Epithelial cell of prostate (primary cell): ENCODE measurements at places on chromosomes 3 and 15.

DNA sequence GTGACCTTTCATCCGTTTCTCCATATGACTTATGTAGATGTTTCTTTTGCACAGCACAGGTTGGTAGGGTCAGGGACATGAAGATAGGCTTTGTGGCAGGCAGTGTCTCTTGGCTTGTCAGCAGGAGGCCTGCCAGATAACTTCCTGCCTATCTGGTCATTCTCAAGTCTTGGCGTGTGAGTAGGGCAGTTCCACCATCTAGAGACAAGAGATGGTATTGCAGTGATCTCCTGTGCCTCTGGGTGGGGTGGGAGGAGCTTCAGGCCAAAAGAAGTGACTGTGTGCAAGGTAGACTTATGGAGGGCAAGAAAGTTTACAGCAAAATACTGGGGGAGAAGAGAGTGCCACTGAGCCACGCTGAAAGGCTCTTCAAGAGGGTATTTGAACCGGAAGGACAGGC is 11.0 kb downstream of the TEX264 start:
- DNase-seq = peak; percentile 59

- DNase-seq = no peak
Observed at GRCh38 chr3:17830788-17831187, 88.4 kb upstream of the TBC1D5 start.

GRCh38 chr3:102686792-102687191 is 252.0 kb downstream of the ZPLD1 start:
- DNase-seq = no peak

DNA sequence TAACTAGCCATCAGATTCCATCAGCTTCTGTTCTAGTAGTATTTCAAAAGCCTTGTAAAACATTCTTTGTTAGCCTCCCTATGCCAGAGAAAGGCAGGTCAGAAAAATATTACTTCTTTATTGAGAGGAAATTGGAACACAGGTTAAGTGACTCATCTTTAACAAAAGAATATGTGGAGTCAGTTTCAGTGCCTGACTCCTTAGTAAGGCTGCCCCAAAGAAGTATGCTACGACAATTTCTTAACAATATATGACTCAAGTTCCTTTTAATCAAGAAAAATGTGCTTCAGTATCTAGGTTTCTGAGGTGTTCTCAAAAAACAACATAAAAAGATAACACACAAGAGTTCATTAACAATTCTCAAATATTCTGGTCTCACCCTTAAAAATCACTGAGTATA is 139.2 kb downstream of the VPS13C start:
- DNase-seq = no peak

DNA sequence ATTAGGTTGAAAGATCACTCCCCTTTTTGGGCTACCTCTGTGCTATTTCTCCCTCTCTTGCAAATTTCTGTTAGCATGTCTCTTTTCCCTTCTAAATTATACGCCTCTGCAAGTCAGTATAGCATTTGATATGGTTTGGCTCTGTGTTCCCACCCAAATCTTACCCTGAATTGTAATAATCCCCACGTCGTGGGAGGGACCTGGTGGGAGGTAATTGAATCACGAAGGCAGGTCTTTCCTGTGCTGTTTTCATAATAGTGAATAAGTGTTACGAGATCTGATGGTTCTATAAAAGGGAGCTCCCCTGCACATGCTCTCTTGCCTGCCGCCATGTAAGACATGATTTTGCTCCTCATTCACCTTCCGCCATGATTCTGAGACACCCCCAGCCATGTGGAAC is 41.0 kb downstream of the TAMM41 start:
- DNase-seq = no peak

DNA sequence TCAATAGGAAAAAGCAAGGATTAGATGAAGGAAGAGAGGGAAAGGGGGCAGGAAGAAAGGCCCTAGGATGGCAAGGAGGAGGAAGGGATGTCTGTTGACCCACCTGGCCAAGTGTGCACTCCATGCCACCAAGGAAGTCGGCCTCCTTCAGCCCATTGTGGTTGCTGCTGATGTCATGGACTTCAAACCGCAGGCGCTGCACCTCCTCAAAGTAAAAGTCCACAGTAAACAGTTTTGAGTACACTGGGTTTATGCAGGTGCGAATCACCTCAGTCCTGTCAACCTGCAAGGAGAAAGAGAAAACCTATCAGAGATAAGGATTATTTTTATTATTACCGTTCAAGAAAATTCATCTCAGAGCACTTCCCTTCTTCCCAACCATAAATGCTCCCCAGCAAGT is 220.6 kb upstream of the MRPL3 start:
- no peak for DNase-seq

GRCh38 chr15:86076468-86076867 is 3.2 kb upstream of the AGBL1 start:
- no peak for DNase-seq

- DNase-seq = peak; percentile 84
Observed at GRCh38 chr15:63332367-63333124, 49.1 kb downstream of the CA12 start.

GRCh38 chr3:29972320-29972993 is 633.9 kb upstream of the TGFBR2 start:
- DNase-seq = no peak

DNA sequence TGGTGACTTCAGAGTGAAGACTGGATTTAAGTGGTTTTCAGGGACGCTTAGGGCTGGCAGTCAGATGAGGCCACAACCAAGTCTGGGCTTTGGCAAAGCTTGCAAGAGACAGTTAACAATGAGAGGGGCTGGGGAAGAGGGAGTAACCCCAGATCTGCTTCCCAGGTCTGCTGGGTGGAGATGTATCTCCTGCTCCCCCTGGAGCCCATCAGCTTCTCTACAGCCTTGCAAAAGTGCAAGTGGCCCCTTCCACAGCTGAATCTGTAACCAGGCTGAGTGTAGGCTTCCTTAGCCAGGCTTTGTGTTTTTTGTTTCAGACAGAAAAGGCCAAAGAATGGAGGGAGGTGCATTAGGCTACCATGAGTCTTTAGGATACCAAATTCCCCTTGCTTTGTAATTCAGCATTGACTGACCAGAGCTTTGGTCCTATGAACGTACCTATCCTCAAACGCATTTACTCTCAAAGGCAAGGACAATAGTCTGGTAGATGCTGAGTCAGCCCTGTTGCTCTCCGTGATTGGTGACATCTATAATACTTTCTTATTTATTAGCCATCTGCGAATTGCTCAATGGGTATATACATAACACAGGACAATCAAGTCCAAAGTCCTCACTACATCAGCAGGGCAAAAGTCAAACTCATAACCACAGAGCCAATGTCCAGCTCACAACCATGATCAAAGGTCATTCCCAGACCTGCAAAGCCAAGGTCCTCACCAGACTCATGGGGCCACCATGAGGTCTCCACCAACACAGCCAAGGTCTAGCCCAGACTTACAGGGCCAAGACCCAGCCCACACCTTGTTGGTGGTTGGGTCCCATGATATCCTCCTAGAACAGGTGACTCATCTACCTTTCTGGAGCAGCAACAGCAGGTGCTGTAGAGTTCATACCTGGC is 17.1 kb downstream of the CCDC13 start:
- no peak for DNase-seq

GRCh38 chr3:140013220-140013619 is 78.2 kb downstream of the CLSTN2 start:
- DNase-seq = no peak

GRCh38 chr3:46578973-46579755 is 13.1 kb upstream of the LRRC2 start:
- DNase-seq = no peak

- no peak for DNase-seq
Observed at GRCh38 chr15:95712785-95713184, 617.7 kb upstream of the NR2F2 start.

DNA sequence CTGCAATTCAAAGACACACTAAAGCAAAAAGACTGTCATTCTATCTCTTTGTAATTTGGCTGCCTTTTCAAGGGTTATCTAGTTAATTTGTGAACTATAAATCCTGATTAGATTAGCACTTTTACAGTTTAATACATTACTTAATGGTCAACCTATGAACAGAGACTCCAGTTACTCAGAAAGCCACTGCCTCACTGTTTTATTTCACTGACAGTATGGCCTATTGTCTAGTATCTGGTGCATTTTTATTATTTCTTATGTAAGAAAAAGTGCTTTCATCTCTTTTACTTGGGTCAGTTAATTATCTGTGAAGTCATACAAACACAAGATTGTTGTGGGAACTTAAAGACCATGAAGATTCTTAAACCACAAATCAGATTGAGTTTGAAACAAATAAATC is 133.8 kb downstream of the ZBBX start:
- DNase-seq = no peak

- DNase-seq = no peak
Observed at GRCh38 chr3:12571986-12572385, 15.1 kb downstream of the MKRN2 start.

DNA sequence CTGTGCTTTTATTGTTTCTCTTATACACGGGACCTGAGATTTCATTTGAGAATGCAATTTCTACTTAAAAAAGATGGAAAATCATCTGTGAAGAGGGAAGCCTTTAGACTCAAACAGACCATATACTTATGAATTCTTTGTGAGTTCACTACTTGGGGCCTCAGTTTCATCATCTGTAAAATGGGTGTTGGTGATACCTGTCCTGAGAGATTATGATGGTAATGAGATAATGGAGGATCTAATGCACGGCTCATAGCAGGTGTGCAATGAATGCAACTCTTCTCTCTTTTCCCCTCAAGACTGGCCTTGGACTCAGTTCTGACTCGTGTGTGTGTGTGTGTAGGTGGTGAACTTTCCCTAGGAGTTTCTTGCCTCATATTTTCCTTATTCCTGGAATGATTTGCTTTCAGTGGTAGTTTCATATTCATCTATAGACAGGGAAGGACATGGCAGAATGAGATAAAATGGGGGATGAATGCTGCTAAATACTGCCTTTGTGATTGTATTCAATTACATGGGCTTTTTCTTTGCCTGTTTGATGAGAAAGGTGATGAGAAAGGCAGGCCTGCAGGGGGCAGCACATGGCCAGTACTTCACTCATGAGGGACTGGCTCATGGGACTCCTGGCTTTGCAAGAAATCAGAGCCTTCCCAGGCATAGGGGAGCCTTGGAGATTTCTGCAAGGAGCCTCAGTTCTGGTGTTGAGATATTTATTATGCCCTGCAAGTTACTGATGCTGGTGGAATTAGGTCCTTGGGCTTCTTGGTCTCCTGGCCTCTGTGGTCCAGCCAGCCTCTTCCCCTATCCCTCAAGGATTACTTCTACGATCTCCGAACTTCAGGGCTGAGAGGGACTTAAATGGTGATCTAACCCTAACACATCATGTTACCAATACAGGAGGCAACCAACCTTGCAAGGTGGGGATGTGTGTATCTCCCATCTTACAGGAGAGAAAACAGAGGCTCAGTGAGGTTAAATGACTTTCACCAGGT is 70.7 kb downstream of the RPLP1 start:
- DNase-seq = no peak

DNA sequence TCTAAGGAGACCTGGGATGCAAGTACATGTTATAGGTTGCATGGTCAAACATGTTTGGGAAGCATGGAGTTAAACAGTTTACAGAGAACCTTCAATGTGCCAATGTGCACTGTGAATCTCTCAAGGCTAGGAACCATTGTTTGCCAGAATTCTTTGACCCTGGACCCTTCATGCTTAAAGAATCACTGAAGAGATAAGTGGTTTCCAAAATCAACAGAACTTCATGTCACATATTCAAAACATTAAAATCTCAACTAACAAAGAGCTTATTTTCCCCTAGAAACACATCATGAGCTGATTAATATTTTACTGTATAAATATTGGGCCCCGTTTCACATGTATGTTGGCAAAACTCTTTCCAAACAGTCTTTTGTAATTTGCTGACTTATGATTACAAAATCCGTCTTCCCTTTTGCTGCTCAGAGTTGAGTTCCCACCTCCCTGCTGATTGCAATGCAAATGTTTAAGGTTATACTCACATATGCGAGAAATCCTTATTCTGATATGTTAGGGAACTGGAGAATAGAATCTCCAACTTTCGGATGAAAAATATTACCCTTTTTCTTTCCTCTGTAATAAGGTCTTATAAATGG is 380.2 kb downstream of the DIPK2A start:
- no peak for DNase-seq

DNA sequence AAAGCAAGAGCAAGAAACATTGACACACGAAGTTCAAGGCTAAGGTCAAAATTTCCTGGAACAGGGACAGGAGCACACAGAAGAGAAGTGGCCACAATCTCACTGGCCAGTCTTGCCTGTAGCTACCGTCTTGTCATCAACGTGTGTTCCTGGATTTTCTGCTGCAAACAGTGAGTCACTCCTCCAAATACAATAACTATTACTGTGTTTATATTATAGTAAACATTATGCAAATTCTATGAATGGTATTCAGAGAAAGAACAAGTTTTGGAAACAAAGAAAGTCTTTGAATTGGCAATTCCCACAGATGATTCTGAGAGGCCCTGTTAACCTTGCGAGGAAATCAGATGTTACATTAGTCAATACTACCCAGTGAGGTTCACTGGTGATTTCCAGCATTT is 220.5 kb downstream of the FAM43A start:
- DNase-seq = peak; percentile 60

DNA sequence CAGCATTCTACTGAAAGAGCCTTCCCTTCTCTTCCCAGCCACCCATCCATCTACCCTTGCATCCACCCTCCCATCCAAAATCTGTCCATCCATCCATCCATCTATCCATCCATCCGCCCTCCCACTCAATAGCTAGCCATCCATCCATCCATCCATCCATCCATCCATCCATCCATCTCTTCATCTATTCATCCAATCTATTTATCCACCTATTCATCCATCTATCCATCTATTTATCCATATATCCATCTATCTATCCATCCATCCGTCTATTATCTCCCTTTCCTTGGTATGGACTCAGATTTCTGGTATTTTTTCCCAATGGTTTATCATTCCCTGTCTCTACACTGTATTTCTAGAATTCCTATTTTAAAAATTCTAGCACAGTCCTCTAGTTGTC is 46.1 kb upstream of the PPARG start:
- no peak for DNase-seq

GRCh38 chr3:60775985-60776384 is 475.3 kb downstream of the FHIT start:
- no peak for DNase-seq

GRCh38 chr3:54311211-54311747 is 188.9 kb downstream of the CACNA2D3 start:
- no peak for DNase-seq

GRCh38 chr3:10268116-10268515 is 19.9 kb downstream of the TATDN2 start:
- no peak for DNase-seq

GRCh38 chr15:43314171-43314570 is 16.2 kb downstream of the LCMT2 start:
- no peak for DNase-seq

- DNase-seq = no peak
Observed at GRCh38 chr15:85621094-85621493, 173.6 kb downstream of the KLHL25 start.

DNA sequence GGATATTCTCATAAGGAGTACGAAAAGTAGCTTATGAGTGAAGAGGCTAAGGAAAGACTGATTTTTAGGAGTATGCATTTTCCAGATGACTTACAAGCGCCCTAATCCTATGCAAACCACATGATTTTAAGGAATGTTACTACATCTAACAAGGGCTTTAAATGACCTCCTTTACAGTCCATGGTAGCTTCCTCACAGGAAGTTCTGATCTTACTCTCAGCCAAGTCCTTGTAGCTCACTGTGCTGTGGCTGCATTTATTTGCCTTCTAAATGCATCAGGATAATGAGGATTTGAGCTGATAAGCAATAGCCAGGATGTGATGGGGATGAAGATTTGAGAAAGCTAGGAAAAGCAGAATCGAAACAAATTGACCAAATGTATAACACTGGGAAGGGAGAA is 896.0 kb downstream of the MCTP2 start:
- no peak for DNase-seq

GRCh38 chr3:102941786-102942185 is 507.0 kb downstream of the ZPLD1 start:
- DNase-seq = no peak

GRCh38 chr3:138774529-138775253 is 60.0 kb downstream of the PIK3CB start:
- peak; percentile 98 for DNase-seq
